ENCODE measurements at places on chromosomes 12 and 14.

- no peak for DNase-seq
Observed at GRCh38 chr14:55398679-55399078, 13.0 kb downstream of the ATG14 start.

GRCh38 chr12:54444206-54444605, 25.1 kb upstream of the ITGA5 start:
- DNase-seq = no peak

DNA sequence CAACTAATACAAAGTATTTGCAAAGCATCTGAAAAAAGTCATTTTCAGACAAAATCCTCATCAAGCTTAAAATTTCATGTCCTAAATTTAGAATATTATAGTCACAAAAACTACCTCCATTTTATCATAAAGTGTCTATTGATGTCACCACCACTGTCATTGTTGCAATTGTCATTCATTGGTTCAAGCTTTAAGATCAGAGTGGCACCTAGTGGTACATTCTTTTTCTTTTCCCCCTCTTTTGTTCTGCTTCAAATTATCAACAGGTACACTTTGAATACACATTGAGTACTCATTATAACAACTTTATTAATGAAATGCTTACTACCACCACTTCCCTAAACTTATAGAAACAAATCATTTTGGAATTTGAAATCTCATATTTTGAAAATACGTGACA, 379.8 kb downstream of the SEC23A start:
- DNase-seq = no peak

- DNase-seq = no peak
Observed at GRCh38 chr14:21093769-21094681, 4.4 kb downstream of the ZNF219 start.

GRCh38 chr12:49832836-49833421, 4.7 kb upstream of the NCKAP5L start:
- no peak for DNase-seq

- no peak for DNase-seq
Observed at GRCh38 chr14:99822800-99823455, 29.7 kb downstream of the EML1 start.

DNA sequence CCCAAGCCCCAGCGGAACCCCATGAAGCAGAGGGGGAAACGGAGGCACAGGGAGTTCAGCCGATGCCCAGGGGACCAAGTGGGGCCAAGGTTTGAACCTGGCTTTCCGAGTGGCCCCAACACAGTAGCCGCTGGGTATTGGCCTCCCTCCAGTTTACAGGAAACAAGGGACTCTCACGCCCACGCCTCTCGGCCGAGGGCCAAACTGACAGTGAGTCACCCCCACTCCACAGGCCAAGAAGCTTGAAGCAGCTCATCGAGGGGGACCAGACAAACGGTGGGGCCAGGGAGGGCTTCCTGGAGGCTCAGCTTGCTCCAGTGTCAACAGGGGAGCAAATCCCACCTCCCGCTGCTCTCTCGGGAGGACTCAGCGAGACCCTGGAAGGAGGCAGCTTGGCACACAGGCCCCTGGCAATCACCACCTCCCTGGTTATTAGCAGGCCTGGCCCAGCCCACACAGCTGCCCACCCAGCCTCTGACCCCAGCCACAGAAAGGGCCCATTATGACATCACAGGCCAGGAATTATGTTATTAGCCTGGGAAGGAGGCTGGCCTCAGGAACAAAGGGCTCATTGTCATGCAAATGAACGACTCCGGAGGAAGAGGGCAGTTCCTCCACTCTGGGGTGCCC, 54.6 kb downstream of the NCOR2 start:
- no peak for DNase-seq

DNA sequence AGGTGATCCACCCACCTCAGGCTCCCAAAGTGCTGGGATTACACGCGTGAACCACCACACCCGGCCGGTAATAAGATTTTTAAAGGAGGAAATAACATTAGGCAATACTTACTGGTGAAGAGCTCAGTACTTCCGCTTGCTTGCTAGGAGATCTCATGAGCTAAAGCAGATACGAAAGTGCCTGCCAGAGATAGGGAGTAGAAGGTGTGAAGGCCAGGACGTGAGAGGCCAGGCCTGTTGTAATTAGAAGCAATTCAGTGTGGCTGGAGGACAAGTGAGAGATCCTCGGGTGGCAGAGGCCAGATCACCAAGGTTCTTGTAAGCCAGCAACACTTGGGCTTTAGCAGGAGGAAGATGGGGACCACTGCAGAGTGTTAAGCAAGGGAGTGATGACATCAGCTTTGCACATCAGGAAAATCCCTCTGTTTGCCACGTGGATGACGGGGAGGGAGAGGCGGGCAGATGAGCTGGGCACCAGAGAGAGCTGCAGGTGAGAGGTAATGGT, 7.6 kb downstream of the TECPR2 start:
- DNase-seq = no peak

DNA sequence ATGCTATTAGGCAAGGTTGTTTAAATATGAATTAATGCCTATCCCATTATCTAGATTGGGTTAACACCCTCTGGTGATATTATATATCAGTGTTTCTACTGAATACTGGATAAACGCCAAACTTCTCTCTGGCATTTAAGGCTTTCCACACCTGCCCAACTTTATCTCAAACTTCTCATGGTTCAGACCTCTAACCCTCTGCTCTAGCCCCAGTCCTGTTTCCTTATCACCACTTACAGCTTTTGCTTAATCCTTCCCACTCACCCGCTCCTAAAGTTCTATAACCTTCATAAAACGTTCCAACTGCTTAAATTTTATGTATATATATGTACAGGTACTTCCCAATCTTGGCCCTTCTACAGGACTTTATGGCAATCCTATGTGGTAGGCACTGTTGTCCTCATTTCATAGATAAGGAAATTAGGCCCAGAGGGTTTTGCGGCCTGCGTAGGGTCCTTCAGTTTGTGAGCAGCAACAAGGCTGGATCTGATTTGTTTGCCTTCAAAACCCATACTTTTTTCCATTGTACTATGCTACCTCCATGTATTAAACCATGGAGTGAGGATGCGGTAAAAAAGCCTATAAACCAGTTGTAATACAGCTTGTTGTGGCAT, 1.2 kb downstream of the LPCAT3 start:
- DNase-seq = no peak

- no peak for DNase-seq
Observed at GRCh38 chr12:22971701-22972191, 346.8 kb downstream of the ETNK1 start.

DNA sequence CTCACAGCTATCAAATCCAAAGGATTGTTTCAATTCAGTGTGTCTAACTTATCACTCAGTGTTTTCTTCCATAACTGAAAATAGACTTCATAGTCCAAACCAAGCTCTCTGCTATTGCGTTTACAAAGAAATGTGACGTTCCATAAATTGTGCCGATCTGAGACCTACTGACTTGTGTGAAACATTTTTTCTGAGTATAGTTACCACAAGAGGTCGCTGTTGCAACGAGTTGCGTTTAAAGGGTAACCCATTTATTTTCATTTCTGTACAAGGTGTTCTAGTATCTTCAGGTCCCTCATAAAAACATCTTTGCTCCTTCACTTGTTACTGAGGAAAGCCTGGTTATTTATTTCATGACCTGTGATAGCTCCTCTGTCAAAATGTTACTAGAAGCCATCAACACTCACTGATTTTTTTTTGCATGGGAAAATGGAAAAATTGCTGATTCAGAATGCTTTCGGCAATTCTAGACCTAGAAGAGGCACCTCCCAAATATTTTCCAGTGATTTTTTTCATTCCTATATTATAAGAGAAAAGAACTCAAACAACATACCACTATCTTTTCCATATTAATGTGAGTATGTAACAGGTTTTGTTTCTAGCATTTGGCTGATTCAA, 60.9 kb upstream of the OR4E1 start:
- DNase-seq = peak; percentile 27

GRCh38 chr14:103209054-103209453, 85.8 kb downstream of the TNFAIP2 start:
- DNase-seq = no peak

- no peak for DNase-seq
Observed at GRCh38 chr12:112812600-112813406, 21.3 kb downstream of the RPH3A start.
